ENCODE measurements at places on chromosomes 3 and 15.

- DNase-seq: no peak
Measured at GRCh38 chr3:136856665-136857064, 5.3 kb upstream of the NCK1 start.

GRCh38 chr3:52072020-52072419 lies 15.6 kb upstream of the DUSP7 start:
- no peak for DNase-seq

GRCh38 chr15:90859234-90860131 lies 8.9 kb upstream of the FURIN start:
- no peak for DNase-seq

DNA sequence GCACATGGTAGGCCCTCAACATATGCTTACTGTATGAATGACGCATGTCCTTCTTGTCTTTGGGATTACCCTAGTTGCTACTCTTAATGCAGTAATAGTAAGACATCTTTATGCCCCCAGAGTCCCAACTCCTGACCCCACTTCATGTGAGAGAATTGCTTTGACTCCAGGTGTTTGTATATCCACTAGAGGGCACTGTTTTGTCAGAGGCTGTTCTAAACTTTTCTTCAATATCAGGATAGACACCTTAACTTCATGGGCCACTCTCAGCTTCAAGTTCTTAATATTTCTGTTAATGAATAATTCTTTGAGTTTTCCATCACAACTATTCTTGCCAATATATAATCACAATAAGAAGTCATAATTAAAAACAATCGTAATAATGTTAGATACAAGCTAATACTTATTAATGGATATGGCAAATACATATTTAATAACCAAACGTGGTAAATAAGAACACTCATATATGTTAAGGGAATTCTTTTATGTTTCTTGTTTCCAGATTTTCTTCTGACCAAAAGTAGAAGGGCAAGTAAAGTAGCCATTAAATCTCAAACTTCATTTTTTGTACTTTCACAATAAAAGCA lies 337.2 kb upstream of the DNAJC19 start:
- no peak for DNase-seq

GRCh38 chr3:156356537-156357363 lies 198.2 kb downstream of the SSR3 start:
- no peak for DNase-seq

GRCh38 chr3:97736928-97737327 lies 27.6 kb upstream of the ARL6 start:
- DNase-seq: no peak

DNA sequence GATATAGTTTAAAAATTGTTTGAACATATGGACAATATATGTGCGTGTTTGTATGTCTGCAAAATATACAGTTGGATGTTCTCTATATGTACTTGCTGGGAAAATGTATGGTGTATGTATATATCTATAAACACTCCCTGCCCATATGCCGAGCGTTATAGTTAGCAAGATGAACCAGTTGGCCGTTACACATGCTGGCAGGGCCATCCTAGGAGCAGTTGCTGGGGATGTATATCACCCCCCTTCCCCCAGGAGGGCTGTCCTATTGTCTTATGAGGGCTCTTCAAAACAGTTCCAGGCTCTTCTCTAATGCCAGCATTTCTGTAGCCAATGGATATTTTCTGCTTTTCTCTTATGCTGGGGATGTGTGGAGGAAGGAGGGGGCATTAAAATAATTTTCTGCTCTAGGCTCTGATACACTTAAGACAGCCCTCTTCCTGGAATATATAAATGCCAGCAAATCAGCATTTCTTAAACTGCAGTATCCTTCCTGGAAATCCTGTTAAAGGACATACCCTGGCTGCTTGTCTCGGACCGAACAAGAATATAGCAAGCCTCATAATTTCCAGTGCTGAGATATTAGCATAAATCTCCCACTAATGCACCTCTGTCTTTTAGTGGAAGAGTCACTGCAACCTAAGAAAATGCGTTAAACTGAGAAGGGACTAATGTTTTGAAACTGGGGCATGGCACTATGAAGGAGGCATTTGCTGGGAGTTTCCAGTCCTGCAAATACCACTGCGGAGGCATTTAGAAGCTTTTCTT lies 134.4 kb downstream of the MDFIC2 start:
- no peak for DNase-seq

- no peak for DNase-seq
Measured at GRCh38 chr3:149716984-149717383, 35.3 kb downstream of the COMMD2 start.

DNA sequence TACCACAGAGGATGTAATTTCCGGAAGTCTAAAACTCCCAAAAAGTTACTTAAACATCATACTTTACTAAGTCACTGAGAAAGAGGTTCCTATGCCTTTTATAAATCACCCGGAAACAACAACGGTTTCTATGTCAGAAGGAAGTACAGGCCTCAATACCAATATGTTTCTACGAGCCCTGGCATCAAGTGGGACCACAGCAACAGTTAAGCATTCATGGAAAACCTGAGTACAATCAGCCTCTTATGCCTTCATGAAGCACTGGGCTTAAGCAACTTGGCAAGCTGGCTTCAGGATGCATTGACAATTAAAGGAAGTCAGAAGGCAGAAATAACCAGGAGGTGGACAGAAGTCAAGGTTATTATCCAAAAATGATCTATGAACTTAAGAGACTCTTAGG lies 19.1 kb upstream of the B3GNT5 start:
- DNase-seq: no peak

- DNase-seq: no peak
Measured at GRCh38 chr15:65056868-65057548, 10.8 kb downstream of the RASL12 start.

- no peak for DNase-seq
Measured at GRCh38 chr3:49655731-49656285, 18.3 kb upstream of the APEH start.

DNA sequence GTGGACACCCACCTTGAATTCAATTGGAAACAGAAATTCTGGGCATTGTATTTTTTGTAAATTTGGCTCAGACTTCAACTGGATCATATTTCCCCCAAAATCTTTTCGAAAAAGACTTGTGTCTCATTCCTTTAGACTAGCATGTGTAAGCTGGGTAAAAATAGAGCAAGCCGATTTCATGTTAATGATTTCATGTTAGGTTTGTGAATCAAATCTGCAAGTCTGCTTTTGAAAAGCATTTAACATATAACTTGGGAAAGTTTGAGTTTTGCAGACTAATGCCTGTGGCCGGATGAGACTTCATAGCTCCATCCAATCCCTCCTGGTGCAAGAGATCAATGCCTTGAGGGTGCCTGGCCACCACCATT lies 64.5 kb downstream of the FLNB start:
- DNase-seq: no peak

DNA sequence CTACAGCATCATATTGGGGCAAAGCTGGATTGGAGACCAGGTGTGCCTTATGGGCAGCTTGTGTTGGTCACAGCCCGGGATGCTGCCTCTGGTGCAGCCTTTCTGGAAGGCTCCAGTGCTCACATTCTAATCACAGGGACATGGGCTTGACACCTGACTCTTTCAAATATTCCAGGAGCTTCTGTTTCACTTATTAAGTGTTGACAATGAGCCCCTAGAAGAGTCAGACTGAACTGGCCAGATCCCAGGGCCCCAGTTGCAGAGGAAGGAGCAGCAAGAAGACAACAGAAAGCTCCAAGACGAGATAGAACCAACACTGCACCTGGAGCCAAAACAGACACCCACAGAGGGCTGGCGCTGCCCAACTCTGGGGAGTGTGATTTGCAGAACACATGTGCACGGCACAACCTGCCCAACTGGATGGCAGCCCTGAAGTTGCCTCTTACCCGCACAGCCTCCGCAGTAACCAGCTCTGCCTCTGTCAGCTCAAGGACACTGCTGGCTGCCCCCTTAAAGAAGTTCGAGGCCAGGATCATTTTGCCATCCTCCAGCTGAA lies 30.3 kb downstream of the ALDH1L1 start:
- no peak for DNase-seq
